Mesendoderm (in vitro differentiated cells): ENCODE measurements at places on chromosomes 16 and 17.

- H3K27me3 ChIP-seq = no peaks in the 10 kb centered on the region
- DNase-seq = no peak
- no peak overlapping the region for H3K27ac ChIP-seq
- peaks cover 3% of the 10 kb centered on the region for H3K4me1 ChIP-seq
Measured at GRCh38 chr17:75480281-75480680, 23.8 kb downstream of the TMEM94 start.

DNA sequence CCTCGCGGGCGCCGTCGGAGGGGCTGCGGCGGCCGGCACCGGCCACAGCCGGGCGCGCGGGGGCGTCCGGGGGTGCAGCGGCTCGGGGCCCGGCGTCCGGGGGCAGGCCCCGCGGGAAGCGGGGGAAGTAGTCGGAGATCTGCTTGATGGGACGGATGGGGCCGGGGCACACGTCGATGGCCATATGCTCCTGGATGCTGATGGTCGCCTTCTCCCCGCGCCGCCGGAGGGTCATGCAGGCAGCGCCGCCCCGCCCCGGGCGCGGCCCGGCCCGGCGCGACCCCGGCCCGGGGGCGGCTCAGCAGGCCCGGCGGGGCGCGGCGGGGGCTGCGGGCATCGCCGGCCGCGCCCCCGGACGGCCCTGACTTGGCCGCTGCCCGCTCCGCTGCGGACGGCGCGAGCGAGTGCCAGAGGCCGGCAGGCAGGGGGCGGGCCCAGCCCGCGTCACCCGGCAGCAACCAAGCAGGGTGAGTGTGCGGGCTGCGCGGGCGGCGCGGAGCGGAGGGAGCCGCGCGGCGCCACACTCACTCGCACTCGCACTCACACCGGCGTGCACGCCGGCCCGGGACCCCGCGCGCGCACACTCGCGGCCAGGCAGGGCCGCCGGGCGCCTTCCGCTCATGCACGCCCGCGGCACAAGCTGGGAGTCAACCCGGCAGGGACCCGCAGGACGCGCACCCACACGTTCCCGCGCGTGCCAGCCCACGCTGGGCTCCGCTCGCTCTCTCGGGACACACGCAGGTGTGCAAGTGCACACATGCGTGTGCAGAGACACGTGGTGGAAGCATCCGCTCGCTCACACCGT is at the start of gene DOC2B:
Gene DOC2B, minus strand, starts transcription at position 406 of the 805 bp plus-strand sequence. Its CDS starts 171 bp downstream, at position 235.
- peak; percentile 45 for DNase-seq
- no peaks in the 10 kb centered on the region for H3K4me1 ChIP-seq
- H3K36me3 ChIP-seq = no peaks in the 10 kb centered on the region
- H3K27ac ChIP-seq = no peak within 1 kb of the TSS

DNA sequence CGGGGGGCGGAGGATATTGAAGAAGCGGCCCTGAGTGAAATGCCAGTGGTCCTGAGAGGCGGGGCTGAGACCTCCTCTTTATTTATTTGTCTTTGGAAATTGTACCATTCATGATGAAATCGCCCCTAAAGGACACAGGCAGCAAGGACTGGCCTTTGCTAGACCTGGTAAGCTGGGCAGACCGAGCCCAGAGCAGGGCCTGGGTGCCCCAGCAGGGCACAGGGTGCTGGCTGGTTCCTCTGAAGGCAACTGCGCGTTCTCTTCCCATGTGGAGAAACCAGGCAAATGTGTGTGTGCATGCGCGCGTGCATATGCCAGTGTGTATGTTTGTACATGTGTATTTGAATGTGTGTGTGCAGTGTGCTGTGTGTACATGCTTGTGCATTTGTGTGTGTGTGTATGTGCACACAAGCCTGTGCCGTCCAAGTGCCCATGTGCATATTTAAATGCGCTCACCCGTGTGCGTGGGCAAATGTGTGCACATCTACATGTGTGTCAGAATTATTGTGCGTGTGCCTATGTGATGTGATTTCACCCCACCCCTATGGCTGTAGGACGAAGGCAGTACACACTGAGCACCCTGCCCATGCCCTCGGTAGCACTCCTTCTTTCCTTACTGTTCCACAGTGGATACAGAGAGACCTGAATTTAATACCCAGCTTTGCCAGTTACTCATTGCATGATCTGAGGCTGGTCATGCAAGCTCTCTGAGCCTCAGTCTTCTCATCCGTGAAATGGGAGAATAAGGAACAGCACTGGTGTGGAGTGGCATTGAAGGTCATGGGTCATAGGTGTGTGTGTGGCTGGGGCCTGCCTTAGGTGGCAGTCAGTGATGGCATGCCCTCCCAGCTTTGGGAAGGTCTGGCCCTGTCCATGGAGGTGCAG is 105.2 kb downstream of the CMIP start:
- H3K4me1 ChIP-seq = peaks cover 2% of the 10 kb centered on the region
- DNase-seq = no peak
- H3K27ac ChIP-seq = no peak overlapping the region
- H3K27me3 ChIP-seq = no peaks in the 10 kb centered on the region
- H3K36me3 ChIP-seq = no peaks in the 10 kb centered on the region
- no peak overlapping the region for H3K4me3 ChIP-seq

DNA sequence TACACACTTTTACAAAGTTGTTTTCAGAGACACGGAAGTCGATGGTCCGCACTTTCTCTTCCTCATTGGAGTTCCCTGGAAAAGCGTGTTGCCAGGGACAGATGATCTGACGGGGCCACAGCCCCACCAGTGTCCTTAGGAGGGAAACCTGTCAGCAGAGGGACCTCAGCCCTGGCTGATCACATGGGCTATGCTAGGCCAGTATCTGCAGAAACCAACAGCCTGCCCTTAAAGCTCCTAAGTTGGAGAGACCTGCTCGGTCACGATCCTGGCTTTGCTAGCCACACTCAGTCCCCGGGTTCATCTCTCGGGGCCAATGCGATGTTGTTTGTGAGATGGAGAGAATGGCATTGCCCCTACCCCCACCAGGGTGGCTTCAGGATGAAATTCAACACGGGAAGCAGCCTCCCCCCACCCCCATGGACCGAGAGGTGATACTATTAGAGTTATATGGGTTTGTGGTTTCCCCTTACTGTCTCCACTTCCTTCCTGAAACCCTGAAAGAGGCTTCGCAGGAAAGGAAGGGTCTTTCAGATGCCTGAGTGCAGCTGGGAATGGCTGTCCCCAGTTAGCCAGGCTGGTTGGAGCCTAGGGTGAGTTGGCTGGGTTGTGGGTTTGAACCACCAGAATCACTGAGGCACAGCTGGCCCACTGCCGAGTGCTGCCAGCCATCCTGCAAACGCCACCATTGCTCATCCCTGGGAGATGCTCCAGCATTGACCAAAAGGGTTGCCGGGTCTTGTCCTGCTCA is 16.6 kb downstream of the RMI2 start:
- H3K36me3 ChIP-seq = no peaks in the 10 kb centered on the region
- DNase-seq = no peak
- H3K4me3 ChIP-seq = no peak overlapping the region
- no peaks in the 10 kb centered on the region for H3K27me3 ChIP-seq
- H3K4me1 ChIP-seq = peaks cover 4% of the 10 kb centered on the region

GRCh38 chr16:89430436-89431157 is 59.8 kb downstream of the ANKRD11 start:
- H3K36me3 ChIP-seq = no peaks in the 10 kb centered on the region
- no peaks in the 10 kb centered on the region for H3K4me1 ChIP-seq
- no peak overlapping the region for H3K27ac ChIP-seq
- H3K27me3 ChIP-seq = no peaks in the 10 kb centered on the region
- DNase-seq = no peak

DNA sequence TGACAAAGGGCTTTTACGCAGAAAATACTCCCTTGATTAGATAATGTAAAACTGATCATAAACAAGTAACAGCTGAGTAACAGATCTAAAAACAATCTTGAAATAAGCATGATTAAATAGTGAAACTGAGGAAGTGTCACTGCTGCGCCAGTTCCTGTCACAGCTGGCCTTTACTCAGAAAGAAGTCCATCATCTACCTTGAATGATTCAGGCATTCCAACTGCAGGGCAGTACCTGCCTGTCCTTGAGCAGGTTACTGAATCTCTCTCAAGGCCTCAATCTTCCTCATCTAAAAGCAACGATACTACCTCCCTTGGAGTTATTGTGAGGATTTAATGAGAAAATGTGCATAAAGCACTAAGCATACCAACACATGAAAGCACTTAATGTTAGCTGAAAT is 12.7 kb downstream of the PHLPP2 start:
- H3K4me3 ChIP-seq = no peak overlapping the region
- H3K4me1 ChIP-seq = peaks cover 10% of the 10 kb centered on the region
- no peak overlapping the region for H3K27ac ChIP-seq

DNA sequence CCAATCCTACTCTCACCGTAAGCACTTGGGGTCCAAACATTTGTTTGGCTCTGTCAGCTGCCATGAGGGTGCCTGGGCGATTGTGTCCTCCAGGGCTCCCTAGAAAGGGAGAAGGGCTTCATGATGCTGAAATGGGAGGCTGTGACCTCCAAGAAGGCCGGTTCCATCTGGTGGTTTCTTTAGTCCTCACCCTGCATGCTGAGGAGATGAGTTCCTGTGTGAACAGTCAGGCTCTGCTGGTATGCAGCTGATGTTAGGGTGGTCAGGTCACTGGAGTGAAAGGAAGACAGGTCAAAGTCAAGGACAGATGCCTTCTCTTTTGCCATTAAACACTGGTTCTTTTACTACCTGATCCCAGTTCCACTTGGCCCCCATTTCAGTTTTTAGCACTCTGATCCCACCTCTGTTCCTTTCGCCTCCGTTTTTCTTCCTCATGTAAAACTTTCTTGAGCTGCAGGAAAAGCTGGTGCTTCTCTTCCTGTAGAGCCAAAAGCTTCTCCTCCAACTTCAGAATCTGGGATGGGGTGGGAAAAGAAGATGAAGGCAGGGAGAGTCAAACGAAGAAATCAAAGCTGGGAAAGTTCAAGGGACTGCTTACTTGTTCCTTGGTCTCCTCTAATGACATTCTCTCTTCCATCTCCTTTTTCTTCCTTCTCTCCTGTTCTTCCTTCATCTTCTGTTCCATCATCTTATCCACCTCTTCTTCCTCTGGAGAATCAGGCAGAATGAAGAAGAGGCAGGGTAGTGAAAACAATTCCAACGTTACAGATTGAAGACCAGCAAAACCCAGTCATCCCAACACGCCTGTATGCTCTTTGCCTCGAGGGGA is 1.1 kb downstream of the GPS2 start:
- H3K4me1 ChIP-seq = peaks cover 8% of the 10 kb centered on the region
- peak; percentile 67 for DNase-seq
- peak overlapping the region; percentile 74 for H3K4me3 ChIP-seq
- no peak overlapping the region for H3K27ac ChIP-seq
- H3K36me3 ChIP-seq = peaks cover 24% of the 10 kb centered on the region

DNA sequence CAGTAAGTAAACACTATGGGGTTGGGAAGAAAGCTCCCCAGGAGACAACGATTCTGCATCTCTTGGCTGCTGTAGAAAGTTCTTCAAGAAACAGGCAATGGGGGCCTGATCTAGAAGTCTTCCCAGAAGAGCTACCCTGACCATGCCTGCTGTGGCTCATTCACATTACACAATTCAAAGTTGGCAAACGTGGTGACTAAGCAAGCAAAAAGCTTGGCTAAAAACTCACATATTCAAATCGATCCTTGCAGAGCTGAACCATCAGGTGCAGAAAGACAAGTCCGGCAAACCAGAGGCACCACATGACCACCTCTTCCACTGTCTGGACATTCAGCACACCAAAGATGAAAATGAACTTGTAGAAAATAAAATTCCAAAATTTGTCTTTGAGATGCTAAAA is 16.1 kb downstream of the AMFR start:
- H3K4me3 ChIP-seq = no peak overlapping the region
- no peak overlapping the region for H3K27ac ChIP-seq
- no peaks in the 10 kb centered on the region for H3K27me3 ChIP-seq
- no peaks in the 10 kb centered on the region for H3K4me1 ChIP-seq

DNA sequence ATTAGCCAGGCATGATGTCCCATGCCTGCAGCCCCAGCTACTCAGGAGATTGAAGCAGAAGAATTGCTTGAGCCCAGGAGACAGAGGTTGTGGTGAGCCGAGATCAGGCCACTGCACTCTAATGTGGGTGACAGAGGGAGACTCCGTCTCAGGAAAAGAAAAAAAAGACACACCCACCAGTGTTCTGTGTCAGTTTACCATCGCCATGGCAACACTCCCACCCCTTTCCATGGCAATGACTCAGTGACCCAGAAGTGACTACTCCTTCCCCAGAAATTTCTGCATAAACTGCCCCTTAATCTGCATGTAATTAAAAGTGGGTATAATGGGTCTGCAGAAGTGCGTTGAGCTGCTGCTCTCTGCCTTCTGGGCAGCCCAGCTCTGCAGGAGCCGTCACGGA is 4.0 kb upstream of the ZC3H18 start:
- H3K27ac ChIP-seq = no peak overlapping the region
- no peaks in the 10 kb centered on the region for H3K27me3 ChIP-seq
- no peak overlapping the region for H3K4me3 ChIP-seq
- H3K36me3 ChIP-seq = no peaks in the 10 kb centered on the region
- H3K4me1 ChIP-seq = peaks cover 4% of the 10 kb centered on the region

DNA sequence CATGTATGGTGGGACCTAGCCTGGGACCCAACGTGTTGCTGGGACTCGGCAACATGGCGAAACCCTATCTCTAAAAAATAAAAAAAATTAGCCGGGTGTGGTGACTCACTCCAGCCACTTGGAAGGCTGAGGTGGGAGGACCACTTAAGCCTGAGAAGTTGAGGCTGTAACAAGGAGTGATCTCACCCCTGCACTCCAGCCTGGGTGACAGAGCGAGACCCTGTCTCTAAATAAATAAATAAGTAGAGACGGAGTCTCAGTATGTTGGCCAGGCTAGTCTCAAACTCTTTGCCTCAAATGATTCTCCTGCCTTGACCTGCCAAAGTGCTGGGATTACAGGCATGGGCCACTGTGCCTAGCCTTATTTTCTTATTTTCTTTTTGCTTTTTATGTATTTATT is 10.1 kb upstream of the CNP start:
- no peaks in the 10 kb centered on the region for H3K27me3 ChIP-seq
- DNase-seq = peak; percentile 41
- no peak overlapping the region for H3K27ac ChIP-seq
- no peak overlapping the region for H3K4me3 ChIP-seq
- peaks cover 5% of the 10 kb centered on the region for H3K4me1 ChIP-seq

DNA sequence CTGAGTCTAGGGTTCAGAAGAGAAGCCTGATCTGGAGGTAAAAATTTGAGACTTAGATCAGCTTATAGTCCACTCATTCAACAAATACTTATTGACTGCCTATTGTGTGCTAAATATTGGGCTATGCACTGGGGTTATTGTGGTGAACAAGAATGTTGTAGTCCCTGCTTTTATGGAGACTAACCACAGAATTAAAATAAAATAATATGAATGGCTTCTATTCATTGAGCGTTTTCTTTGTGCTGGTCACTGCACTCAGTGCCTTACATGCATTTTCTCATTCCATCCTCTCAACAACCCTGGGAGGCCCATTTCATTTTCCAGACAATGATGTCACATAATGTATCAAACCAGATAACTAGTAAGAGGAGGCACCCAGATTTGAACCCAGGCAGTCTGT is 4.8 kb downstream of the NEK8 start:
- no peaks in the 10 kb centered on the region for H3K4me1 ChIP-seq
- no peaks in the 10 kb centered on the region for H3K27me3 ChIP-seq
- DNase-seq = no peak
- no peak overlapping the region for H3K4me3 ChIP-seq
